ENCODE measurements at places on chromosomes 5 and 9.
A peak's percentile ranks its signal among the peaks of the same experiment; 100 is the strongest.

- no peak for DNase-seq
These were observed 78.7 kb downstream of the RAD23B start for GRCh38 chr9:107361816-107362215.

DNA sequence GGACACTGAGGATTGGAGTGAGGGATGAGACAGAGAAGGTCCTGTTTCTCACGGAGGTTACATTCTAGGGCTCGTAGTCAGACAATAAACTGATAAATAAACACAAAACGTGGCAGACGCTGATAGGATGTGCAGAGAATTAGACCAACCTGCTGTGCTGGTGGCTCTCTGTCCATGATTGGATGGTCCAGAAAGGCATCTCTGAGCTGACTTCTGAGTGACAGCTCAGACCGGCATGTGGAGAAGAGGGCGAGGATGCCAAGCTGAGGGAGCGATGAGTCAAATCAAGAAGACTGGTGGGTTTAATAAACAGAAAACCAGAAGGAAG, 132.3 kb upstream of the TAF11L2 start:
- DNase-seq, result peak; percentile 39

GRCh38 chr5:80035839-80036238, 691 bp downstream of the THBS4 start:
- no peak for DNase-seq

DNA sequence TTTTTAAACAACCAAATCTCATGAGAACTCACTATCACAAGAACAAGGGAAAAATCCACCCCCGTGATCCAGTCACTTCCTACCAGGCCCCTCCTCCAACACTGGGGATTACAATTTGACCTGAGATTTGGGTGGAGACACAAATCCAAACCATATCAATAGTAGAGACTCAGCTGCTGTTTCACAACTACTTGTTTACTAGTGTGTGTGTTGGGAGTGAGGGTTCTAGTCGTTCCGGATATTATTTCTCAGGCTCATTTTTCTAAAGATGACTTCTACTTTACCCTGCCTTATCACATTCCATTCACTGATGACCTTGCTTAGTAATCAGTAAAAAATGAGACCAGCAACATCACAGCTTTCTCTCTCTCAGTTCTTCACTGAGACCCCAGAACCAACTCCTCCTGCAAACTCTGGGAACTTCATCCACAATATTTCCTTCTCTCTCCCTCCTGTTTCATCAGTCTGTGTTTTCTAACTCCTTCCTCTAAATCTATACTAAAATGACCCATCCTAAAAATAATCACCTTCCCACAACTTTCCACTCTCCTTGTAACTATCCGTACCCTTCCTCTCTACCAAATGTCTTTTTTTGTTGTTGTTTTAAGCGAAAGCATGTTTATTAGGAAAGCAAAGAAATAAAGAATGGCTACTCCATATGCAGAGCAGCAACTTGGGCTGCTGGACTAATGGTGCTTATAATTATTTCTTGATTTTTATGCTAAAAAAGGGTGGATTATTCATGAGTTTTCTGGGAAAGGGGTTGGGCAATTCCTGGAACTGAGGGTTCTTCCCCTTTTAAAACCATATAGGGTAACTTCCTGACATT, 121.5 kb upstream of the SPRY4 start:
- DNase-seq, result peak; percentile 75

GRCh38 chr9:124187311-124187710, 70.4 kb upstream of the NEK6 start:
- no peak for DNase-seq

- DNase-seq, result no peak
These were observed 40.6 kb downstream of the SEMA5A start for GRCh38 chr5:9505225-9505624.

DNA sequence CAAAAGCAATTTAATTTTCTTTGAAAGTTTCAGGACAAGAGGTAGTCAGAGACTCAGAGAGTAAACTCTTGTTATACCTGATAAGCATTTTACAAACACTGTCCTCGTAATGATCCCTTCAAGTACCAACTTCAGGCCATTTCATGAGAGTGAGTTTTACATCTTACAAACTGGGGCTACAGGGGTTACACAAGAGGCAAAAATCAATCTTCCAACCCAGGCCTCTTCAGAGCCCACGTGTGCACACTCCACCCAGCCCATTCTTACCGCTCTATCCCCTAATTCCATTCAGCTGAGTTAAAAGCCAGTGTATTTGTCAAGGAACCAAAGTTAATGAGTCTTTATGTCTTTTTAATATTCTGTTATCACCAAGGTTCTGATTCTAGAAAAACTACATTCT, 46.5 kb downstream of the PSMB7 start:
- DNase-seq, result no peak

DNA sequence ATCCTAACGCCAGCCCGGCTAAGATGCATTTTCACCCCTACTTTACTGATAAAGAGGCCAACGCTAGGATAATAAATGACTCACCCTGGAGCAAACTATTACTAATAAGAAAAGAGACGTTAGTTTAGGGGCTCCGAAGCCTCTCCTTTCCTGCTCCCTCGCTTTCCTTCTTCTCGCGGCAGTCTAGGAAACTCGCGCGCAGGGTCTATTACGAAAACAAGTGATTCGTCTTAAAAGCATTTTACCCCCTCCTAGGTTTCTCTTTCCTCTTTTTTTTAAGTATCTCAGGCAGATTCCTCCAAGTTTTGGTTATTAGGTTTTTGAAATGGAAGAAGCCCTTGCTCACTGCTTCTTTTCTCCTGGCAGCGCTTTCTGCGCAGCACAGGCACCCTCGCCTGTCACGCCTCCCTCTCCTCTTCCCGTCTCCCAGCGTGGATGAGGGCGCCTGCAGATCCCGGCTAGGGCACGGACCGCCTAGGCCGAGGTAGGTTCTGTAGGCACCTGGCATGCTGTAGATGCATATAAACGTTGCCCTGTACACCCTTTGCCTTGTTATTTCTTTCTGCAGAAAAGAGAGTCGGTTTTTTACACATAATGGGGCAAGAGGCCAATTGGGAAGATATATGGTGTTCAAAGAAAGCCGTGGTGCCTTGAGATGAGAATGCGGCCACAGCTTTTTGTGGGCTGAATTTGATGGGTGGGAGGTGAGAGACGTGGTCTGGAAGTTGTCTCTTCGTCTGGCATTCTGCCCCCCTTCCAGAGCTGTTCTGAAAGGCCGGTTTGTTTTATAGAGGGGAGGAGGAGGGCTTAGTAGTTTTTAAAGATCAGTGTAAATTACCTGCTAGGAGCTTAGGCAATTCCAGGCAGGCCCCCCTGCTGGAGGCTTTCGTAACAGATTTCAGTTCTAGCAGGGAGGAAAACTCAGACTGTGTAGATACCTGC, 983 bp downstream of the GCNT1 start:
- DNase-seq, result peak; percentile 30

DNA sequence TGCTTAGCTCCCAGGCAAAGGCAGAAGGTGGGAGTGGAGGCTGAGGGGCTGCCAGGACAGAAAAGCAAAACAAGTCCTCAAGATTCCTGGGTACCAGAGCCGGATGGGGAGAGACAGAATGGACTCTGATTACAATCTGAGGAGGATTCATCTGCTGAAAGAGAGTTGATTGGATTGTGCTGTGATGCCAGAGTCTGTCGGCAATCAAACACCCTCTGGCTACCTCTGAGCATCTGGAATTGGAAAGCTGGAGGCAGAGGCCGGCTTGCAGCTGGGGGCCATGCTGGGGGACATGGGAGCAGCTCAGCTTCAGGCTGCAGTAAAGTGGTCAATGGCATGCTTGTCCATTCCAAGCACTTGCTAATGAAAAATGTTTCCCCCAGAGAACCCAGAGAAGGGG, 59.3 kb downstream of the ASTN2 start:
- no peak for DNase-seq

GRCh38 chr9:114172981-114173833, 17.9 kb downstream of the COL27A1 start:
- peak; percentile 22 for DNase-seq

DNA sequence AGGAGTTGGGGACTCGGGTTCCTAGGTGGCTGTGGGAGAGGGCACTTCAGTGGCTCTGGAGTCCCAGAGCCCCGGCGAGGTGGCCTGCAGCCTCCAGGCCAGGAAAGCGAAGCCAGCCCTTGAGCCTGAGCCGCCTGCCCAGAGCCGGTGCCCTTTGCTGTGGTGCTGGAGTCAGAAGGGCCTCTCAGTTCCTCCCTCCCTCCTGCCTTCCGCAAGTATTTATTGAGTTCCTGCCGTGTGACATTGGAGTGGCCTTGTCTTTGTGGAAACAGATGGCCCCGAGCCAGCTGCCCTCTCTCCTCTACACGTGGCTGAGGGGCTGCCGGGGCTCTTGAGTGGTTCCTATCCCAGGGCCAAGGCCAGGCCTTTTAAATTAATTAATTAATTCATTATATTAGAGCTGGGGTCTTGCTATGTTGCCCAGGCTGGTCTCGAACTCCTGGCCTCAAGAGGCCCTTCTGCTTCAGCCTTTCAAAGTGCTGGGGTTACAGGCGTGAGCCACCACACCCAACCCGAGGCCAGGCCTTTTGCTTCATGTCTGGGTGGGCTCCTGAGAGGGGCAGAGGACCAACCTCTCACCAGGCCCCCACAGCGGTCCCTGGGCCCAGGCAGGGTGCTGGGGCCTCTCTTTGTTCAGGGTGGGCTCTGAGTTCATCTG, 45.6 kb upstream of the IER5L start:
- DNase-seq, result no peak

- DNase-seq, result no peak
These were observed 174.7 kb upstream of the FBXL17 start for GRCh38 chr5:108556441-108557145.

- DNase-seq, result no peak
These were observed 722 bp upstream of the DCP2 start for GRCh38 chr5:112975721-112976431.

- DNase-seq, result peak; percentile 19
These were observed 10.8 kb upstream of the IFNA2 start for GRCh38 chr9:21395778-21396717.

- peak; percentile 69 for DNase-seq
These were observed 42.5 kb downstream of the CCL28 start for GRCh38 chr5:43369651-43370050.

DNA sequence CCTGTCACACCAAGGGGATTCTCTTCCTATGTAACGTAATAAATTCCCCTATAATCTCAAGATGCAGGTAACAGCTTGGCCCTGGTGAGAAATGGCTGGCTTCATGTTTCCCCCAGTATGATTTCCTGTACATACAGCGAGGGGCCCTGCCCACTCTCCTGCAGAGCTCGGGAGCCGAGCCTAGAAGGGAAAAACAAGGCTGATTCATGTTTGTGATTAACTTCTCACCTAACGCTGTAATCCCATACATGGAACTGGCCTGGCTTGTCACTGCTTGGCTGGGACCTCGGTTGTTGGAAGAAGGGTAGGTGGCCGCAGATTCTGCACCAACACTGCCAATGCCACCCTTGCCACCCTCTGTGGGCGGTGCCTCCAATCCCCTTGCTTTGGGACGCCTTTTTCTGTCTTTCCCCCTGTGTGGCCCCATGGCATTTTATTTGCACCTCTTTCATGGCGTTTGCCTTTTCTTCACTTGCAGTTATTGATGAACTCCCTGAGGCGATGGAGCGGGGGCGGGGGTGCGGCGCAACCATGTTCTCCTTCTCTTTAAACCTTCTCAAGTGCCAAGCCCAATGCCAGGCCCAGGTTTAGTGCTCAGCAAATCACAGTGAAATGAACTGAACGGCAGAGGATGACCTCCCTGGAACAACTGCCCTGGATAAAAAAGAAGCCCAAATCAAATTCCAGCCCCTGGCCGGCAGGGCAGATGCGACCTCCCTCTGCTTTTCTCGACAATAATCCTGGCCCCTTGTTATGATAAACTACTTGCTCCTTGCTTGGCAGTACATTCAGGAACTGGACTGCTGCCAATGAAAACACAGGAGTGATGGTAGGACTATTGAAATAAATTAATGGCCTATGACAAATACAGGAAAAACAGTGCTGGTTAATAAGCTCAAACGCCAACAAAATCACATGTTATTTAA, 108.1 kb downstream of the TMEM174 start:
- DNase-seq, result peak; percentile 60

DNA sequence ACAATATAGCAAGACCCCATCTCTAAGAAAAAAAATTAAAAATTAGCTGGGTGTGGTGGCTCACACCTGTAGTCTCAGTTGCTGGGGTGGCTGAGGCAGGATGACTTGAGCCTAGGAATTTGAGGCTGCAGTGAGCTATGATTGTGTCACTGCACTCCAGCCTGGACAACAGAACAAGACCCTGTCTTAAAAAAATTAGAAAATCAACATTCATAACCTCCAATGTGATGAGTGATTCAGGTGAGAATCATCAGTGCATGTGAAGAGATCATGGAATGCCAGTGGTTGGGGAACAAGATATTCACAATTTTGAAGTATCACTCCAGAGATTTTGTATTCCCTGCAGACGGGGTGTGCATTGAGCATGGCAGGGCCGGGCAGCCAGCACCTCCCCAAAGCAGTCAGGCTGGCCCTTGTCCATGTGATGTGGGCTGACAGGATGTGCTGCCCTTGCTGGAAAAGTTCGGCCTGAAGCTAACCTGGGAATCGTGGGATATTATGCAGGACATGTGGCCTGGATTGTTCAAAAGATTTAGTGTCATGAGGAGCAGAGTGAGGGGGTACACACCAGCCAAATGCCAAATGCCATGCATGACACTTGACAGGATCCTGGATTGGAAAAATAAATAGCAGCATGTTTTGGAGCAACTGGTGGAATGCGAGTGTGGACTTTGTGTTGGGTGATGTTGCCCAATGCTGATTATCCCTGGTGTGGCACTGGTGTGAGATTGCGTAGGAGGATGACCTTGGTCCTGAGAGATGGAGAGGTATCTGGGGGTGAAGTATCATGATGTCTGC, 189.0 kb downstream of the RGS3 start:
- peak; percentile 34 for DNase-seq

GRCh38 chr5:91311697-91312501, 71.2 kb downstream of the ARRDC3 start:
- DNase-seq, result peak; percentile 99

- DNase-seq, result peak; percentile 26
These were observed 745 bp downstream of the GADD45G start for GRCh38 chr9:89605465-89606048.

DNA sequence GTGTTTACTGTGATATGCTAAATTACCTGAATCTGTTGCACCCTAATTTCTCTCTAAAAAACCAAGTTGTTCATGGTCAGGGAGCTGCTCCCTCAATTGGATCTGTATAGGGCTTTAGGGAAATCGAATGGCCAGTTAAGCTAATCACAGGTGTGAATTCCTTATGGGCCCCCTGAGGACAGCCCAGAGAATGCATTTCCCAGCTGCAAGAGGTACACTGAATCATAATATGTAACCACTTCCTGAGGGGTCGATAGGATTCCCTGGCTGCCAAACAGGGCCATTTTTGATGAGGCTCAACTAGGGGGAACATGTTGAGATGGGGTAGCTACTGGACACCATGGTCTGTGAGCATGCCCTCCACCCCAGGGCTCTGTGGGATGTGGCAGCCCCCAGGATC, 478.6 kb downstream of the CCDC171 start:
- DNase-seq, result peak; percentile 56

DNA sequence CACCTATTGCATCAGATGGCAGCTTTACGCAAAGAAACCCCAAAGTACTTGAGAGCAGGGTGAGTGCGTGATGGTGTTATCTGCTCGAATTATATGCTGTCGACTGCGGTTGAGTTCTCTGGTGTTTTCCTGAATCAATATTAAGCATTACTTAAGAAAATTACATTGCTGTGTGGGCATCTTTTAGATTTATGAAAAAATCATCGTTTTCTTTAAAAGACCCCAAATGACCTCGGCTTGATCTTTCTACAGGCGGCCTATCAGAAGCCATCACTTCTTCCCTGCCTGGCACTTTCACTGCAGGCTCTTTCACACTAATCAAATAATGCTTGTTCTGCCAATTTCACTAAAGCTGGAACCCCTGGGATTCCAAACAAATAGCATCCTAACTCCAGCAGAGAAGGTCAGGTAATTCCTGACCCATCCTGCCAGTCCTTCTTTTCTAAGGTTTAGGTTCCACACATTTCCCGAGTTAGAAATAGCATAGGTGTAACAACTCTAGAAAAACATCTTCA, 1.7 kb downstream of the UBE2QL1 start:
- DNase-seq, result no peak

Data from RPMI7951 (cell line).